ENCODE measurements at places on chromosomes 2 and 18. TPM values are rescaled to one million over a fixed set of nuclear protein-coding genes. Genes with fewer than 3 reads are reported as not detected.

RELCH gene
- total RNA-seq: 20.6 TPM

DNA sequence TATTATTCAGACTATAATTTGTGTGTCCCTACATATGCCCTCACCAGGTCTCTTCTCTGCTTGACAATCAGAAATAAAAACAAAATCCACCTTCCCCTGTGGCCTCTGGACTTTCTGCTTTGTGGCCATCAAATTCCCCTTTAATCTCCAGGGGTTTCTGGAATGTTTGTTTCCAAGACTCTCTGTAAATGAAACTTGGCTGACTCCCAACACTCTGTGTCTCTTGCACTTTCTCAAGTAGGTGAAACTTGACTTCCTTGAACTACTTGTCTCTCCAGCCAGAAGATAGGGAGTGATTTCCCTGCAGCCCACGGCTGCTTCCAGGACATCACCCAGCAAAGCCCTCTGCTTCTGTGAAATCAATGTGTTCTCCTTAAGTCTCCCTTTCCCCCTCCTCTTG is 54.1 kb upstream of the AQP4 start:
- no peaks in the 10 kb centered on the region for H3K36me3 ChIP-seq
- no peak overlapping the region for H3K27ac ChIP-seq
- no peaks in the 10 kb centered on the region for H3K27me3 ChIP-seq

GRCh38 chr18:80229766-80230745 is 17.3 kb downstream of the PARD6G start:
- no peaks in the 10 kb centered on the region for H3K36me3 ChIP-seq
- no peaks in the 10 kb centered on the region for H3K4me1 ChIP-seq
- H3K27ac ChIP-seq: no peak overlapping the region
- no peaks in the 10 kb centered on the region for H3K27me3 ChIP-seq
- DNase-seq: no peak

DNA sequence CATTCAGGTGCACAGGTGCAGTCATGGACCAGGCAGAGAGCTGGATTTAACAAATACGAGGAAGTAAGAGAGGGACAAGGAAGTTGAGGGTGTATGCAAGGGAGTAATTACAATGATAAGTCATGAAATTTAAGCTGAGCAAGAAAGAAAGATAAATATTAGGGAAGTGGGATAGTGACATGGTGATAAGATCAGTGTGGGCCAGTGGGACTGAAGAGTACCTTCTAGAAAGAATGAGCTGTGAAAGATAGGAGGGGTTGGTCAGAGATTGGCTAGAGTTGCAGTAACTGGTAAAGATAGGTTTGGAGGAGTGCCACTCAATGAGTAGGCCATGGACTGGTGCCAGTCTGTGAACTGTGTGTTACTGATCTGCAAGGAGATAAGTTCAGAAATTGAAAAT is 200.8 kb upstream of the SIX3 start:
- no peak overlapping the region for H3K4me3 ChIP-seq
- DNase-seq: no peak
- H3K27ac ChIP-seq: no peak overlapping the region
- no peaks in the 10 kb centered on the region for H3K27me3 ChIP-seq

- no peaks in the 10 kb centered on the region for H3K4me1 ChIP-seq
- no peak overlapping the region for H3K4me3 ChIP-seq
- no peaks in the 10 kb centered on the region for H3K27me3 ChIP-seq
Observed at GRCh38 chr2:129653246-129653645, 326.2 kb upstream of the RAB6C start.

DNA sequence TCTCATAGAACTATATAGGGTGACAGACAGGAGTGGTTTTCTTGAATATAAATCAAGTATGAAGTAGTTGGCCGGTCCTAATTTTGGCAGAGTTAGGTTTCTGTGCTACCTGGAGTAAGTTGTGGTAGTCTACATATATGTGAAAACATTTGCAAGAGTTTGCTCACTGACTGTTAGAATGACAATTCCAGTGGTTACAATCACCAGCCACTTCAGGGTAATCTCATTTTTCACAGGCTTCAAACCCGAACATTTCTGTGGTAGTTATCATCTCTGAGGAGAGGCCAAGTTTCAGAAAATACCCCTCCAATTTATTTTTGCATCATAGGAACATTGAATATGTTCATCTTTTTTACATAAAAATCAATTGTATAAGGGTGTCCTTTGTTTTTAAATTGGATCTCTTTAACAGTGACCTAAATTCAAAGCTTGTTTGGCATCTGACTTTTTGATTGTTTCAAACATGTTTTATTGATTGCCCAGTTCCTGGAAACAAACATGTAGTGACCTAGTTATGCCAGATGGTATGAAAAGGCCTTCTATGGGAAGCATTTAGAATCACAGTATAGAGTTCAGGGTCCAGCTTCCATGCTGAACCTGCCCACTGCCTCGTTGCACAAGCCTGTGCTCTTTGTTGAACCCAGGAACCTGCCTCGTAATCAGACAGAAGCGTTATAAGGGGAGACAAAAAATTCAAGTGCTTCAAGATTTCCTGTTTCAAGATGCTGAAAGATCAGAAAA is 250.6 kb downstream of the LTBP1 start:
- H3K27ac ChIP-seq: no peak overlapping the region
- DNase-seq: no peak
- H3K36me3 ChIP-seq: no peaks in the 10 kb centered on the region
- H3K4me3 ChIP-seq: no peak overlapping the region

STPG4 gene
- total RNA-seq: 0.14 TPM

GRCh38 chr2:196096982-196097745 is 28.5 kb upstream of the DNAH7 start:
- H3K27me3 ChIP-seq: no peaks in the 10 kb centered on the region
- DNase-seq: no peak
- no peaks in the 10 kb centered on the region for H3K36me3 ChIP-seq
- H3K4me3 ChIP-seq: no peak overlapping the region
- H3K4me1 ChIP-seq: no peaks in the 10 kb centered on the region
- H3K27ac ChIP-seq: no peak overlapping the region

DNA sequence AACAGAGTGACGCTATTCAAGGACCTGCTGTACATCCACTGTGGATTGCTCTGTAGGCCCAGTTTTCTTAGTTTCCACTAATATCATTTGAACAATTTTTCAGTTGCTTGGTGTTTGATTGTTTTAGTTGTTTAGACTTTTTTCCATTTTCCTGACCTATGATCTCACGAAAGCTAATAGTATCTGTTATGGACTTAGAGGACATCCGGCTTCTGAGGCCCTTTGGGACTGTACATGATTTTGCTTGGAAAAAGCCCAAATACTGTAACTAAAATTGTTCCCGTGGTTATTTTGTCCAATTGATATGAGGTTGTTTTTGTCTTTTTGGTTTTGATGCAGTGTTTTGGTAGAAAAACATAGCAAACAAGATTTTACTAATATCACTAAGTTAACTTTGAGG is 174.6 kb downstream of the PLCL1 start:
- no peak overlapping the region for H3K27ac ChIP-seq
- H3K4me3 ChIP-seq: no peak overlapping the region
- DNase-seq: no peak

CD226 gene
- 16.7 TPM for total RNA-seq

COA5 gene
- 47.8 TPM for total RNA-seq

GRCh38 chr2:127558911-127559310 is 23.4 kb downstream of the MYO7B start:
- DNase-seq: no peak
- no peaks in the 10 kb centered on the region for H3K36me3 ChIP-seq
- no peaks in the 10 kb centered on the region for H3K27me3 ChIP-seq
- H3K27ac ChIP-seq: no peak overlapping the region
- H3K4me1 ChIP-seq: no peaks in the 10 kb centered on the region
- H3K4me3 ChIP-seq: no peak overlapping the region

UGT1A8 gene
- 0.24 TPM for total RNA-seq

DNA sequence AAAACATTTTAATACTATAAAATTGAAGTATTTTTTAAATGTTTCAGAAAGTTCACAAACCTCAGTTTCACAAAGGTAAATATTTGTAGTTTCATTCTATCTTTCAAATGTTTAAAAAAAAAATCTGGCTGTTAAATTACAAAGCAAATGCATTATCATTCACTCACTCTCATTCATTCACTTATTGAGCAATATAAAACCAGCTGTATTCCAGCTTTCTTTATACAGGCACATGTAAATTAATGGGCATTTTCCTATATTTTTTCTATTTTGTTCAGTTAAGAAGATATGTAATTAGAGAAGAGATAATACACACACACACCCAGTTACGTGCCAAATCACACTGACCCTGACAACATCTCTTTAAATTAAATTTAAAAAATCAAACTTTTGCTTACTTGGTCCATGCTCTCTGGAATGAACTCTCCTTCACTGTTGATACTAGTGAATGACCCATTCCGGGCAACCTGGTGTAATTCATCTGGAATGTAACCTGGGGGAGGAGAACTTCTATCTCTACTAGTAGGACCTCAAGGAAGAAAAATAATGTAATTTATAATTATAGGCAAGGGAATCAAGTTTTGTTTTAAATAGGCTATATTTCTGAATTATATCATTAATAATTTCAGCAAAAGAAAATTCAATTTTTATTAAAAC is 32.5 kb upstream of the ERCC3 start:
- no peaks in the 10 kb centered on the region for H3K4me1 ChIP-seq
- DNase-seq: no peak
- H3K27me3 ChIP-seq: no peaks in the 10 kb centered on the region
- peaks cover 16% of the 10 kb centered on the region for H3K36me3 ChIP-seq
- H3K27ac ChIP-seq: no peak overlapping the region

GRCh38 chr2:207533461-207534008 is 3.8 kb downstream of the CREB1 start:
- no peak overlapping the region for H3K27ac ChIP-seq
- no peak for DNase-seq
- no peak overlapping the region for H3K4me3 ChIP-seq
- H3K4me1 ChIP-seq: peaks cover 20% of the 10 kb centered on the region
- H3K36me3 ChIP-seq: no peaks in the 10 kb centered on the region

- DNase-seq: no peak
- H3K4me1 ChIP-seq: no peaks in the 10 kb centered on the region
- H3K4me3 ChIP-seq: no peak overlapping the region
- no peak overlapping the region for H3K27ac ChIP-seq
Observed at GRCh38 chr2:38572167-38572566, 30.6 kb downstream of the HNRNPLL start.

DNA sequence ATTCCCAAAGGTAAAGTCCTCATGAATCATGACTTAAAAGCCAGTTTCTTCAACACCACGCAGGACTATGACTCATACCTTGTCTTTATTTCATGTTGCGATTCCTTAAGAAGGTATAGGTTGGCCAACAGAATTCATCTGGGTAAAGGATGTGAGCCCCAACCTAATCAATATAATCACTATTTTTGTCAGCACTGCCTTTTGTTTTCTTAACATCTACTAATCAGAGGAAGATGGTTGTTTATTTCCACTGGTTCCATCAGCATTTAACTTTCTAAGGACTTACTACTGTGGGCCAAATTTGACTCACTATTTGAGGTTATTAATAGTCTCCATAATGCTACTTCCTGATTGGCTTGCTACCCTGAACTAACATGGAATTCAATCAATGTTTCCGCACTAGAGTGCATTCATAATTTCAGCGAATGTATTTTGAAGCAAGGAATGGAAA is 78.6 kb downstream of the SCG2 start:
- H3K27ac ChIP-seq: no peak overlapping the region
- H3K4me3 ChIP-seq: no peak overlapping the region
- H3K27me3 ChIP-seq: no peaks in the 10 kb centered on the region
- no peak for DNase-seq
- no peaks in the 10 kb centered on the region for H3K4me1 ChIP-seq

ASB3 gene
- total RNA-seq: 31.8 TPM

- peaks cover 37% of the 10 kb centered on the region for H3K4me1 ChIP-seq
- DNase-seq: no peak
- H3K27me3 ChIP-seq: no peaks in the 10 kb centered on the region
- no peak overlapping the region for H3K27ac ChIP-seq
Observed at GRCh38 chr2:60091894-60092293, 461.6 kb downstream of the BCL11A start.

DNA sequence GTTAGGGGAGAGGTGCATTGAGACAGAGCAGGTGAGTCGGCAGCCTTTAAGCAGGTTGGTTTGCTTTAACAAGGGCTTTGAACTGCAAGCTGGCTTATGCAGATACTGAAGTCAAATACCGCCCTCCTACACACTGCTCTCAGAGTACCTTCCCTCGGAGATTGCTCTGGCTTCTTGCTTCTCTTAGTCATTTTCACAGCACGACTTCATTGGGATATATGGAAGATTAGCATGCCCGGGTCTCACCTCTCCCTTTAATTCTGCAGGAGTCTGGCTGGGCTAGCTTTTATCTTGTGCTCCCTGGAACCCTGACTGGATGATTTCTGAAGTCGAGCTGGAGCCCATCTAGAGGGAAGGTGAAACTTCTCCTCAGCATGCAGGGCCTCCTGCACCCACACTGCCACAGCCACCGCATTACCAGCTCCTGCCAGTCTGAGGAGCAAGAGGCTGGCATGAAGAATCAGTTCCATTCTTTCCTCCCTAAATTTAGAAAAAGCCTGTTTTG is 395.5 kb upstream of the HNRNPA3 start:
- DNase-seq: no peak
- no peaks in the 10 kb centered on the region for H3K4me1 ChIP-seq
- H3K36me3 ChIP-seq: no peaks in the 10 kb centered on the region
- H3K27me3 ChIP-seq: no peaks in the 10 kb centered on the region
- H3K4me3 ChIP-seq: no peak overlapping the region

DNA sequence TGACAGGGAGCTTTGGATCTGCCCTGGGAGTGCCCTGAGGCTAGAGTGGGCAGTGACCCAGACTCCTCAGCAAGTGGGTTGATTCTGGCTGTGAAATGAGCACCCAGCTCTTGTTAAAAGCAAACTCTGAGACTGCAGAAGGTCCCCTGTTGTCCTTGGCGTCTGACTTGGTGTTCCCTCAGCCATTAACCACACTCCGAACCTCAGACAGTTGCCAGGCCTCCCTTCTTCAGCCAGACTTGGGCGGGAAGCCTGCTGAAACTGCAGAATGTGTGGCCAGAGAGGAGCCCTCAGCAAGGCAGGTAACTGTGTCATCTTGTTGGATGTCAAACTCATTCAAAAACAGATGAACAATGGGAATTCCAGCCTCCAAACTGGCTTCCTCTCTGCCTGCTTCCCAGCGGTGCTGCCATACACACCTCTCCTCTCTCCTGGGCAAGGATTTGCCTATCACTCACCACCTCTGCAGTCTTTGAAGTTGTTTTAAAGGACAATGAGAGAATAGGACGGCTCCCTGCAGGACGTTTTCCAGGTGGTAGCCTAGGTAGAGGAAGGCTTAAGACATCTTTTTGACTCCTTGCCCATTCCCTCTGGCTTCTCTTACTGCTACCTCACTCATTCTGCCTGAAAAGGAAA is 38.9 kb upstream of the B3GNT2 start:
- no peaks in the 10 kb centered on the region for H3K36me3 ChIP-seq
- H3K27me3 ChIP-seq: no peaks in the 10 kb centered on the region
- H3K4me3 ChIP-seq: no peak overlapping the region
- DNase-seq: no peak
- H3K4me1 ChIP-seq: no peaks in the 10 kb centered on the region

DNA sequence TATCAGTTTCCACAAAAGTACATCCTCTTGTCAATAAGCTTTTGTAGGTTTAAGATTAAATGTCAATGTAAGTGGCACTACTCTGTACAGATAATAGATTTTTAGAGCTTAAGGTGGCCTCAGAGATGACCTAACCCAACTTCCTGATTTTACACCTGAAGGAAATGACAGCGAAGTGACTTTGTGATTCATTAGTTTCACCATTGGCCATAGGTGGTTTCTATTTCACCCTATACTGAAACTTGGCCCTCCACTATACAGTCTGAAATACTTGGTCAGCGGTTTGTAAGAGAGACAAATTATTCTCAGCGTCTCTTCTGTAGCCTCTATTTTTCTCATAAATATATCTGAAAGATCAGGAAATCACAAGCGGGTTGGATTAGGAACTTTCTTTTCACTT is 330.4 kb upstream of the FAM98A start:
- H3K36me3 ChIP-seq: no peaks in the 10 kb centered on the region
- H3K27ac ChIP-seq: no peak overlapping the region
- H3K4me3 ChIP-seq: no peak overlapping the region
- no peaks in the 10 kb centered on the region for H3K27me3 ChIP-seq
- H3K4me1 ChIP-seq: no peaks in the 10 kb centered on the region
- DNase-seq: no peak

ATP6V1B1 gene
- 0.19 TPM for total RNA-seq

Measured in thymus (tissue), 14 donors.